Muscle of leg (tissue), 16 donors: ENCODE measurements at places on chromosomes 1 and 21. TPM values are rescaled to one million over a fixed set of nuclear protein-coding genes. Genes with fewer than 3 reads are reported as not detected.

DNA sequence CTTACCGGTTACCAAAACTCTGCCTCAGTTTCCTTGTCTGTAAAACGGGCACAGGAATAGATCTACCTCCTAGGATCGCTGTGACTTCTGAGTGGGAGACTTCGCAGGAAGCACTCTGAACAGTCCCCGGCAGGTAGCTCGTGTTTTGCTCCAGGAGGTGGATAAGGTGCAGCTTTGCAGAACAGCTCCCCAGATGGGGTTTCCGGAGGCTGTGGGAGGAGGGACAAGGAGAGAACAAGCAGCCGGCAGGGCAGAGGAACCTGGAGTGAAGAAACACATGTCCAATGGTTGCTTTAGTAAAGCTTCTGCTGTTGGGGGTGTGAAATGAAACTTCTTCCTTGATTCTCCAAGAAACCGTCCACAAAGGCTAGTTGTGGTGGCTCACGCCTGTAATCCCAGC, 95.5 kb upstream of the TARDBP start:
- no peak overlapping the region for H3K4me3 ChIP-seq
- no peak overlapping the region for H3K27ac ChIP-seq
- DNase-seq: no peak
- peaks cover 20% of the 10 kb centered on the region for H3K27me3 ChIP-seq
- no peaks in the 10 kb centered on the region for H3K4me1 ChIP-seq

The MTFR1L gene
- 63.7 TPM for polyA plus RNA-seq

The KLHDC8A gene
- polyA plus RNA-seq: 0.84 TPM

DNA sequence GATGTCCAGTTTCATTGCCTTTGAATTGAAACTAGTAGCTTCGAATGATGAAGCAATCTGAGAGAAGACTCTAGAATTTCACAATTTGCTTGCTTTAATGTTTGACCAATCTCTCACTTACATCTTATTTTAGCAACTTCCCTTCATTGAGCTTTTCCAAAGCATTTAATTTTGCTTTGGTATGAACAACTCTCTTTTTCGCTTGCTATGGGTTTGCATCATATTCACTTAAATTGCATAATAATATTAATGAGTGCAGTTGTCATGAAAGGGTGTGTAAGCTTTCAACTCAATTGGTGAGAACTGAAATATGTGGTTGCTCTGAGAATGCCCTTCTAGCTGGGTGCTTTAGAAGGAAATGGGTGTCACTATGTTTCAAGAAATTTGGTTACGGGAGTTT, 309.2 kb downstream of the HLX start:
- H3K4me3 ChIP-seq: no peak overlapping the region
- no peak overlapping the region for H3K27ac ChIP-seq
- H3K4me1 ChIP-seq: no peaks in the 10 kb centered on the region
- H3K36me3 ChIP-seq: no peaks in the 10 kb centered on the region
- DNase-seq: no peak
- H3K27me3 ChIP-seq: no peaks in the 10 kb centered on the region

- H3K4me1 ChIP-seq: peaks cover 3% of the 10 kb centered on the region
- no peak for DNase-seq
- no peak overlapping the region for H3K4me3 ChIP-seq
- H3K27ac ChIP-seq: no peak overlapping the region
These were observed 4.4 kb downstream of the TTC34 start for GRCh38 chr1:2796890-2797740.

The SLC35F3 gene
- polyA plus RNA-seq: 0.21 TPM

- H3K4me1 ChIP-seq: peaks cover 20% of the 10 kb centered on the region
- DNase-seq: no peak
- no peaks in the 10 kb centered on the region for H3K27me3 ChIP-seq
- no peak overlapping the region for H3K27ac ChIP-seq
- H3K36me3 ChIP-seq: no peaks in the 10 kb centered on the region
These were observed 149.4 kb upstream of the COL6A1 start for GRCh38 chr21:45831991-45832740.

DNA sequence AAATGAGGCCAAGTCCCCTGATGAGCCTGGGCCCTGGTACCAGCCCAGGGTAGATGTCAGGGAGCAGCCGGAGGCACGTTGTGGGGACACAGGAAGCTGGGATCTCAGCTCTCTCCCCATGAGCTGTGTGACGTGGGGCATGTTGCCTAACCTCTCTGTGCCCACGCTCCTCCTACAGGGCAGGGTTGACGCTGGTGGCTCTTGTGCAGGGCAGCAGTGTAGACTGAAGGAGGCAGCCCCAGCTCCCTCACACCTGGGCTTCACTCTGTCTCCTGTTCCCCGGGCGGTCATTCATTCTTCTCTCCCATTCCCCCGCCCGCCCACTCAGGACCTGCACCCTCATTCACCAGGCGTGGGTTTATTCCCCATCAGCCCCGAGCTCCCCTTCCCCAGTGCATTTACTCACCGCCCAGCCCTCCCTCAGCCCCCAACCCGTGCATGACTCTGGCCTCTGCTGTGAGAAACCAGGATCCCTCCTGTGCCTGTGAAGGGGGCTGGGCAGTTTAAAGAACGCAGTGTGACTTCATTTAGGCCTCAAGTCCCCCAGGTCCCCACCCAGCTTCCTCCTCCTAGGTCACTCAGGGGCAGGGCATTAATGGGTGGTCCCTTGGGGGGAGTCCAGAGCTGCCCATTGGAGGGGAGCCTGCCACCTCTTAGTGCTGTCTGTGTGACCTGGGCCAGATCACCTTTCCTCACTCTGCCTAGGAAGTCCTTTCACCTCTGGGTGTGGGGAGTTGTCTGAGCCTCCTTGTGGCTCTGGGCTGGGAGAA, 285.7 kb downstream of the PTPRU start:
- H3K27ac ChIP-seq: no peak overlapping the region
- H3K4me1 ChIP-seq: peaks cover 38% of the 10 kb centered on the region
- H3K36me3 ChIP-seq: no peaks in the 10 kb centered on the region
- DNase-seq: no peak
- H3K4me3 ChIP-seq: no peak overlapping the region

The ACTA1 gene
- polyA plus RNA-seq: 3,829 TPM

The E2F2 gene
- polyA plus RNA-seq: 6.2 TPM

DNA sequence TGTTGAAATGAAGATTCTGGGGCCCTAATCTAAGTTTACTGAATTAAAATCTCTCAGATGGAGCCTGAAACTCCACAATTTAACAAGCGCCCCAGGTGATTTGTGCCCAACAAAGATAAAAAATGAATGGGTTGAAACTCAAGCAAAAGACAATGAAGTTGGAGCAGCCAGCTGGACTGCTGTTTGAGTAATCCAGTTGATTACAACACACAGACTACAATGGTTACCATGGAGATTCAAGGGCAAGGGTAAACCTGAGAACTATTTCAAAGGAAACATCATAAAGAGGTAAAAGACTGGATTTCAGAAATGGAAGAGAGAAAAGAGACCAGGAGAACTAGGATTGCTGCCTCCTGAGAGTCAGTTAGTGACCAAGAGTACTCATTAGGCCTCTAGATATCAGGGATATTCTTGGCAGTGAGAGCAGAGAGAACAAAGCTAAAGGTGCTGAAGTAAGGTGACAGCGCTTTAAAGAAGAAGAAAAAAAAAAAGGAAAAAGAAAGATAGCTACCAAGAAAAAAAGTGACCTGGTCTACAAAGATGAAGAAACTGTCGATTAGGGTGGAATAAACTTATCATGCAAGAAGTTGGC, 44.5 kb downstream of the LRRC53 start:
- no peaks in the 10 kb centered on the region for H3K36me3 ChIP-seq
- no peak overlapping the region for H3K4me3 ChIP-seq
- DNase-seq: no peak

The CLIC6 gene
- polyA plus RNA-seq: 1.8 TPM

The PLA2G2C gene
- 0.04 TPM for polyA plus RNA-seq
